NCI-H1436 treated with DMSO at 0.1 percent for 48 hours (cell line): ENCODE measurements at places on chromosomes 7 and 10.

- peak; percentile 21 for DNase-seq
Measured at GRCh38 chr10:11757821-11758463, 15.8 kb downstream of the ECHDC3 start.

DNA sequence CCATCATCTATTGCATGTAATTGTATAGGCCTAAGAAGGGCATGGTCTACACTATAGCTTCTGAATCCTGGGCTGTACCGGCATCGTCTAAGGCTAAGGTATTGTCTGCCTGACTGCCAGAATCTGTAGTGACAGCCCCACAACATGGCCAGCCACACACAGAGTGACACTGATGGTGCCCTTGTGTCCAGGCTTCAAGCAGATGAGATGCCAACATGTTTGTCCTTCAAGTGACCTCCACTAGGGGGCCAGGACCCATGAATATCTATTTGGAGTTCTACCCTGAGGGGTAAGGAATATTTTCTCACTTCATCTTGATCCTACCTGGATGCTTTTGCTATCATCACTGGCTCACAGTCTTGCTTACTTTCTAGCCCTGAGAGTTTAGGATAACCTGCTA, 1.5 kb downstream of the CYP3A7 start:
- DNase-seq: no peak

GRCh38 chr7:25430200-25430931, 202.1 kb upstream of the NPVF start:
- DNase-seq: no peak

DNA sequence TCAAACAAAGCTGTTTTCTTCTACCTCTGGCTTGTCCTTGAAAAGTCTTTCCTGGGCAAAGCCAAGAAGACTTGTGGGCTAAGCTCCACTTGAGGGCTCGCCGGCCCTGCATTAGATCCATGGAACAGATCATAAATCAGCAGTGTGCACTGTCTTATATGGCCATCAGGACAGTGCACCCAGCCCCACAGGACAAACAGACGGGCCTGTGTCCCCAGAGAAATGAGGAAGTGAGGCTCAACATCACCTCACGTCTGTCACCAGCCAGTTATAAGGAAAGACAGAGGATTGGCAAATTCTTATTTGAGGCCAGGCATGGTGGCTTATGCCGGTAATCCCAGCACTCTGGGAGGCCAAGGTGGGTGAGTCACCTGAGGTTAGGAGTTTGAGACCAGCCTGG, 12.3 kb upstream of the IFT22 start:
- DNase-seq: no peak
